Kidney (tissue), 22 donors: ENCODE measurements at places on chromosomes 1 and 21. TPM values are rescaled to one million over a fixed set of nuclear protein-coding genes. Genes with fewer than 3 reads are reported as not detected.

The DNM3 gene
- polyA plus RNA-seq = 5.9 TPM

The FCRL4 gene
- not detected for polyA plus RNA-seq

The TMEM125 gene
- polyA plus RNA-seq = 22.0 TPM

The CHI3L1 gene
- polyA plus RNA-seq = 96.6 TPM

The AK2 gene
- 334 TPM for polyA plus RNA-seq

The OR2L3 gene
- not detected for polyA plus RNA-seq

The ACTL8 gene
- polyA plus RNA-seq = not detected

The PTGER3 gene
- 102 TPM for polyA plus RNA-seq

The CRP gene
- not detected for polyA plus RNA-seq

The PCP4L1 gene
- 1.2 TPM for polyA plus RNA-seq

The LINGO4 gene
- 0.32 TPM for polyA plus RNA-seq

The KRTAP12-3 gene
- polyA plus RNA-seq = not detected

The FAF1 gene
- polyA plus RNA-seq = 50.1 TPM

The APCS gene
- 1.5 TPM for polyA plus RNA-seq

The CSF3R gene
- polyA plus RNA-seq = 1.4 TPM

The FCRLB gene
- 2.8 TPM for polyA plus RNA-seq

The ETV3L gene
- not detected for polyA plus RNA-seq

The CD34 gene
- polyA plus RNA-seq = 69.4 TPM

The ITLN2 gene
- polyA plus RNA-seq = 0.88 TPM

The OR2T4 gene
- not detected for polyA plus RNA-seq

The TTC22 gene
- 9.6 TPM for polyA plus RNA-seq

The SFN gene
- 2.9 TPM for polyA plus RNA-seq

The TRIM67 gene
- polyA plus RNA-seq = 0.04 TPM

The VCAM1 gene
- 46.0 TPM for polyA plus RNA-seq
